ENCODE measurements at places on chromosomes 12 and 14.

- DNase-seq, result no peak
Measured at GRCh38 chr14:95462491-95462890, 54.0 kb downstream of the SYNE3 start.

- DNase-seq, result peak; percentile 13
Measured at GRCh38 chr14:75158843-75159614, 17.4 kb downstream of the TMED10 start.

DNA sequence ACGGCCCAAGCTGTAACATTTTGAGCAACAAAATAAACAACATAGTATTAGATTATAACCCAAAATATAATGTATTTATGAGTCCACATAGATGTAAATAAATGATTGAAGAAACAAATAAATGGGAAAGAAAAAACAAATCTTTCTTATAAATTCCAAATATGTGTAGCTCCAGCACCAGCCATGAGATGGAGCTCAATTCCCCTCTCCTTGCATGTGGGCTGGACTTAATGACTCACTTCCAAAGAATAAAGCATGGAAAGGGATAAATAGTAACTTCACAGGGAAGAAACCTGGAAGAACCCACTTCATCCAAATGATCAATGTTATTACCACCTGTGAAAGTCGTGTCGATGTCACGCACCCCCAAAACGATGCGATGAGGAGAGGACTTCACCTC, 158.8 kb downstream of the RPAP3 start:
- no peak for DNase-seq

GRCh38 chr14:29806124-29806517, 121.5 kb downstream of the PRKD1 start:
- DNase-seq, result no peak

DNA sequence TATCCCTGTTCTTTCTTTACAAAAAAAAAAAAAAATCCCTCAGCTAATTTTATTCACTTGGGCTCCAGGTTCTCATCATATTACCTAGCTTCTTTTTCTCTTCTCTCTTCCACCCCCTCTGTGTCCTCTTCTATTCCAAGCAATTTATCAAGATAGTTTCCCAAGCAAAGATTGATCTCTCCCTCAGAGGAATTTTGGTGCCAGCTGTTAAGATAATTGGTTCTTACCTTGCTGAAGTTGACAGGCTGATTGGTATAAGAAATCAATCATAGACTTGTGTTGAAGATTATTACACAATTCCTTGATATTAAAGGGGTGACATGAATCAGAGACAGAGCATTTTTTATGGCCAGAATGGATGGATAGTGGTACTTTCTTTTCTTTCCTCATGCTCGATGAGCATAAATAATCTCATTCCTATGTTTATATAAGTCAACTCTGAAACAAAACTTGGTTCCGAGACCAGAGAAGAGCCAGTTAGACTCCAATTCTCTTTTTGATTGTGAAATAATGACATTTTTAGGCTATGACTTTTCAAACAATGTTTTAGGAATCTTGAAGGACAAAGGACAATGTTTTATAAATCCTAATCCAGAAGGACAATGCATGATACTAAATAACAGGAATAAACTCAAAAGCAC, 264.1 kb upstream of the PRKD1 start:
- no peak for DNase-seq

DNA sequence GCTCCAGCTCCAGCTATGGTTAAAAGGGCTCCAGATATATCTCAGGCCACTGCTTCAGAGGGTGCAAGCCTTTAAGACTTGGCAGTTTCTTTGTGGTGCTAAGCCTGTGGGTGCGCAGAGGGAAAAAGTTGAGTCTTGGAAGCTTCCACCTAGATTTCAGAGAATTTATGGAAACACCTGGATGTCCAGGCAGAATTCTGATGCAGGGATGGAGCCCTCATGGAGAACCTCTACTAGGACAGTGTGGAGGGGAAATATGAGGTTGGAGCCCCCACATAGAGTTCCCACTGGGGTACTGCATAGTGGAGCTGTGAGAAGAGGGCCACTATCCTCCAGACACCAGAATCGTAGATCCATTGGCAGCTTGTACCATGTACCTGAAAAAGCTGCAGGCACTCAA, 69.9 kb downstream of the SDR9C7 start:
- no peak for DNase-seq

GRCh38 chr14:50999726-51000125, 55.4 kb upstream of the PYGL start:
- no peak for DNase-seq

- DNase-seq, result no peak
Measured at GRCh38 chr12:53867216-53868012, 71.2 kb upstream of the HOXC13 start.

- no peak for DNase-seq
Measured at GRCh38 chr14:100156776-100157175, 2.7 kb downstream of the DEGS2 start.

- DNase-seq, result no peak
Measured at GRCh38 chr12:1657688-1658087, 28.7 kb downstream of the WNT5B start.

- DNase-seq, result no peak
Measured at GRCh38 chr12:67625004-67625403, 23.5 kb upstream of the DYRK2 start.

DNA sequence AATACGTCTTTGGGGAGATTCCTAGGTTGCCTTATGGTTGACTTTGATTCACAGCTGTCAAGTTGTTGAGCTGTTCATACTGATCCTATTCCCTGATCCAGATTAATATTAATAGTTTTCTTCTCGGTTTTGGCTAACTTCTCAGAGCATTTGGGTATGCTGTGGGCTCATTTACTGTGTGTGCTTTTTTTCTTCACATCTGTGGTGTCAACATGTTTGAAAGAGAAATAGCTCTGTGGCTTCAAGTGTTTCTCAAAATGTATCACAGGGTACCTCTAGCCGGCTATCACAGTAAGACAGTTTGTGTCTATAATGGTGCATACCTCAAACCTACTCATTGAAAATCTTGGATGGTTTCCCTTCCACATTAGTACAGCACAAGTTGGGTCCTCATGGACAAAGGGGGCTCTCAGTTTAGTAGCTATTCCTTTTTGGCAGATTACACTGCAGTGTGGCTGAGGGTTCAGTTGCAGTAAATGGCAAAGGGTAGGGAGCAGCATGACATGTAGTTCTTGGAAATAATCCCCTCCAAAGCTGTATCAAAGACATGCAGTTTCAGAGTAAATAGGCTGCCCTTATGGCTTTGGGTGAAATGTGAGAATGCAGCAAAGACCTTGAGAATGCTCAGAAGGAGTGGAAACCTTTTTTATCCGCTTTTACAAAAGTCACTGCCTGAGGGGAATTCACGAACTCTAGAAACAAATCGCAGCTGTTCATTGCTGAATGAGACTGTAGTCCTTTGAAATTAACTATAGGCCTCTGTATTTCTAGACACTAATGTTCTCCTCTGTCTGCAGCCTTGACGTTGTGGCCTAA, 102.4 kb upstream of the ATF1 start:
- peak; percentile 44 for DNase-seq

DNA sequence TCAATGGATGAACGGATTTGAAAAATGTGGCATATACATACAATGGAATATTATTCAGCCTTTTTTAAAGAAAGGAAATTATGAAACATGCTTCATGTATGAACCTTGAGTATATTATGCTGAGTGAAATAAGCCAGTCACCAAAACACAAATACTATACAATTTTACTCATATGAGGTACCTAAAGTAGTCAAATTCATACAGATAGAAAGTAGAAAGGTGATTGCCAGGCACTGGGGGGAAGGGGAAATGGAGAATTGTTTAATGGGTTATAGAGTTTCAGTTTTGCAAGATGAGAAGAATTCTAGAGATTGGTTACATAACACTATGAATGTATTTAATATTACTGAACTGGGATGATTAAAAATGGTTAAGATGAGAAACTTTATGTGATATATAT, 171.4 kb downstream of the TMTC3 start:
- DNase-seq, result no peak

All from GM20000 (cell line).